Foreskin keratinocyte (primary cell): ENCODE measurements at places on chromosomes 4 and X.

GRCh38 chr4:184891816-184892397, 66.1 kb upstream of the ACSL1 start:
- no peak for DNase-seq

- DNase-seq, result no peak
Observed at GRCh38 chrX:47802589-47802988, 34.1 kb upstream of the ZNF81 start.

GRCh38 chrX:8913655-8914409, 112.6 kb upstream of the FAM9A start:
- DNase-seq, result no peak

- DNase-seq, result no peak
Observed at GRCh38 chrX:98407584-98407983, 1523.9 kb downstream of the RPA4 start.

- no peak for DNase-seq
Observed at GRCh38 chrX:68693481-68694434, 46.3 kb downstream of the STARD8 start.

DNA sequence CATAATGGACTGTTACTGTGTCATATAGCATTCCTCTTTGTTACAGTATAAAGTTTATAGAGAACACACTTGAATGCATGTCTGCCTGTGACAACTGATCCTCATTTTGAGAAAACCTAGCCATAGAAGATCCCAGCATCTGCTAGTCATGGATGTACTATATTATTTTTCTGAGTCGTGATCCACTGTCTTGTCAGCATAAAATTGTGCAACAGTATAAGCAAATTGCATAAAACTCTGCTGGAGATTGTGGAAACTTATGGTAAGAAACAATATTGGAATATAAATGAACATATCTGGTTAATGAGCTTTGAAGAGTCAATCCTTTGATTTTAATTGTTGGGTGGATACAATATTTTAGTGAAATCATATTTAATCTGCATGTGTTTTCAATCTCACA, 3.6 kb downstream of the NEIL3 start:
- no peak for DNase-seq
